Ovary (tissue), 10 donors: ENCODE measurements at places on chromosomes 11 and 22. TPM values are rescaled to one million over a fixed set of nuclear protein-coding genes. Genes with fewer than 3 reads are reported as not detected.

DNA sequence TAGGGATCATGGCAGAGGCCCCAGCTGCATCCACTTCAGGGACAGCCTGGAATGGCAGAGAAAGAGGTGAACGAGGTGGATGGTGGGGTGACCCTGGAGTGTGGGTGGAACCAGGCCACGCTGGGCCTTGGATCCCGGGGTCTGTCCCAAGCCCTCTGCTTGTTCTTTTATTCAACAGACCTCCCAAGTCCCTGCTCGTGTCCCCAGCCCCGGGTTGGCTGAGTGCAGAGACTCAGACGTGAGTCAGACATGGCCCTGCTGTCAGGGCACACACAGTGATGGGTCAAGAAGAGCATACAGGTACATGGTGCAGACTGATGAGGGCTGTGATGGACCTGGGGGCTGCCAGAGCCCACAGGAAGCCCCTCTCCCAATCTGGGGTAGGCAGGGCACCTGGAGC, 6.6 kb downstream of the ARHGAP8 start:
- DNase-seq, result no peak
- no peaks in the 10 kb centered on the region for H3K4me1 ChIP-seq
- H3K27me3 ChIP-seq, result no peaks in the 10 kb centered on the region

GRCh38 chr11:14449302-14449714, 50.3 kb downstream of the COPB1 start:
- no peak overlapping the region for H3K27ac ChIP-seq
- H3K27me3 ChIP-seq, result no peaks in the 10 kb centered on the region
- no peaks in the 10 kb centered on the region for H3K4me1 ChIP-seq
- H3K36me3 ChIP-seq, result no peaks in the 10 kb centered on the region
- no peak for DNase-seq

DNA sequence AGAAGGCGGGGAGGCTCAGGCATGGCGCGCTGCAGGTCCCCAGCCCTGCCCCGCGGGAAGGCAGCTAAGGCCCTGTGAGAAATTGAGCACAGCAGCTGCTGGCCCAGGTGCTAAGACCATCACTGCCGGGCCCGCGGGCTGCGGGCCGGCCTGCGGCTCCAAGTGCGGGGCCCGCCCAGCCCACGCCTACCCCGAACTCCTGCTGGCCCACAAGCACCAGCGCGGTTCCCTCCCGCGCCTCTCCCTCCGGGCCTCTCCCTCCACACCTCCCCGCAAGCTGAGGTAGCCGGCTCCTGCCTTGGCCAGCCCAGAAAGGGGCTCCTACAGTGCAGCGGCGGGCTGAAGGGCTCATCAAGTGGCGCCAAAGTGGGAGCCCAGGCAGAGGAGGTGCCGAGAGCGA, 4.6 kb upstream of the RDX start:
- H3K4me1 ChIP-seq, result no peaks in the 10 kb centered on the region
- H3K36me3 ChIP-seq, result no peaks in the 10 kb centered on the region
- no peaks in the 10 kb centered on the region for H3K27me3 ChIP-seq
- no peak overlapping the region for H3K27ac ChIP-seq
- H3K4me3 ChIP-seq, result no peak overlapping the region

DNA sequence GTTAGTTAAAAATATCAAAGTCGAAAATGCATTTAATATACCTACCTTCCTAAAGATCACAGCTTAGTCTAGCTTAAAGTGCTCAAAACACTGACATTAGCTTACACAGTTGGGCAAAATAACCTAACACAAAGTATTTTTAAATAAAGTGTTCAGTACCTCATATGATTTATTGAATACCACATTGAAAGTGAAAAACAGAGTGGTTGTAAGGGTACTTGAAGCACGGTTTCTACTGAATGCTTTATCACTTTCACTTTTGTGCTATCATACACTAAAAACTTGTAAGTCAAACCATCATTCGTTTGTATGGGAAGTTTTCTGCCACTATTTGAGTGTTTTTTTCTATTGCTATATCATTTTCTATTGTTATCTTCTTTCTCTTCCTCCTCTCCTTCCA, 36.6 kb downstream of the ZBTB44 start:
- H3K27me3 ChIP-seq, result no peaks in the 10 kb centered on the region
- no peak for DNase-seq
- no peak overlapping the region for H3K4me3 ChIP-seq
- no peaks in the 10 kb centered on the region for H3K4me1 ChIP-seq
- no peak overlapping the region for H3K27ac ChIP-seq

GRCh38 chr11:108394744-108395284, 72.5 kb downstream of the C11orf65 start:
- no peak overlapping the region for H3K27ac ChIP-seq
- no peak overlapping the region for H3K4me3 ChIP-seq
- no peak for DNase-seq
- H3K4me1 ChIP-seq, result no peaks in the 10 kb centered on the region

OR8G5 gene
- not detected for polyA plus RNA-seq

GRCh38 chr11:134596404-134596803, 184.4 kb upstream of the B3GAT1 start:
- DNase-seq, result no peak
- no peak overlapping the region for H3K27ac ChIP-seq
- no peaks in the 10 kb centered on the region for H3K36me3 ChIP-seq

DNA sequence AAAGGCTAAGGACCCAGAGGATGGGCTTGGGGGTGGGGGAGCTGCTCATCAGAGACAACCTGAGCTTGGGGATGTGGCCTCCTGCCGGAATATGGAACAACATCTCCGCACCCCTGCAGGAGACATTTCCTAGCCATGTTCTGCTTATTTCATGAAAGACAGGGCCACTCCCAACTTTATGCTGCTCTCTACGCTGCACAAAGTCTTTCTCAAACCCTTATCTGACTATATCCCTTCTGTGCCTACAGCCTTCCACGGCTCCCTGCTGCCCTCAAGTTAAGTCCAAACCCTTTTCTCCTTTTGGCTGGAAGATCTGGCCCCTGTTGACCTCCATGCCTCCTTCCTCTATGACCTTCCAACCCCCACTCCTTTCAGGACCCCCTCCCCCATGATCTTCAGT, 562.0 kb downstream of the MN1 start:
- DNase-seq, result peak; percentile 46
- no peaks in the 10 kb centered on the region for H3K27me3 ChIP-seq
- no peak overlapping the region for H3K27ac ChIP-seq
- no peaks in the 10 kb centered on the region for H3K36me3 ChIP-seq
- H3K4me3 ChIP-seq, result no peak overlapping the region
- peaks cover 22% of the 10 kb centered on the region for H3K4me1 ChIP-seq
